ENCODE measurements at places on chromosomes 3 and 15. TPM values are rescaled to one million over a fixed set of nuclear protein-coding genes. Genes with fewer than 3 reads are reported as not detected.

DNA sequence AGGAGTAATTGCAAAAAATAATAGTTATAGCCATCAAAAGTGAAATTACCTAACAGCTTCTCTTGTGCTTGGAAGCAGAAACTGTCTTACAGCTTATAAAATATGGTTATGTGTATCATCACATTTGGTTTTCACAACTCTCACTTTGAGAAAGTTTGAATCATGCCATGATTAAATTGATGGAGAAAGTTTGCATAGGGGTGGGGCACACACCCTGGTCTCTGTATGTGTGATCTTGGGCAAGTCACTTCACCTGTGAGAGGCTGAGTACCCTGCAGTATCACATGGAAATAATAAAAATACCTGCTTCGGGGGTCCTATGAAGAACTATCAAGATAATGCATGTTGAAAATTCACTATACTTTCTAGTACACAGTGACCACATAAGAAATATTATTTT lies 471.4 kb downstream of the RAP2B start:
- DNase-seq: no peak

- peak; percentile 80 for DNase-seq
These were observed 1.3 kb upstream of the TWF2 start for GRCh38 chr3:52240059-52240885.

GRCh38 chr3:184129012-184129411 lies 6.1 kb upstream of the EIF2B5 start:
- DNase-seq: peak; percentile 49

The ROPN1 gene
- total RNA-seq: not detected

The CCR4 gene
- not detected for total RNA-seq

Measured in OCI-LY7 (cell line).